ENCODE measurements at places on chromosomes 3 and 15.
A peak's percentile ranks its signal among the peaks of the same experiment; 100 is the strongest.

DNA sequence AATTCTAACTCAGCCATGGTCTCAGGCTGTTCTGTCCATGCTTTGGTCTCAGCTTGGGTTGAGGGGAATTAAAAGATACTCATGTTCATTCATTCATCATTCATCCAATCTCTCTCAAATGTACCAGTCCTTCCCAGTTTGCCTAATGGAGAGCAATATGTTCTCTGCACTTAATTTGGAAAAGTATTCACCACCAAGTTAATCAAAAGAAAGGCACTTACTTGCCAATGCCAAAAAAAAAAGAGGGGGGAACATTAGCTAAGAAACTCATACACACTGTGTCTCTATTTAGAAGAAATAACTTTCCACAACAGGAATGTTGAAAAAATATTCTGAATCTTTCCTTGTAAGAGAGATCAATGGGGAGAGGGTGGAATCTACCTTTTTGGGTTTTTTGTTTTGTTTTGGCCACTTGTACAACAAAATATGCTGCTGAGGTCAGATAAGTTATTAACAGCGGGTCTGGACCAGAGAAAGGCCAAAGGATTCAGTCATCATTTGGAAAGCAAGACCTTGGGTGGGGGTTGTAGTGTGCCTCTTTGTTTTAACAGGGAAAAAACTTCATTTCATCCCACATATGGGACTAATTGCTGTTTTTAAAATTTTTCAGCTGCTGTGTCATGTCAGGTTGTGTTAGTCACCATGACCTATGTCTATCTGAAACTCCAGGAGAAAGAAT, 152.3 kb downstream of the FBN1 start:
- no peak for DNase-seq

DNA sequence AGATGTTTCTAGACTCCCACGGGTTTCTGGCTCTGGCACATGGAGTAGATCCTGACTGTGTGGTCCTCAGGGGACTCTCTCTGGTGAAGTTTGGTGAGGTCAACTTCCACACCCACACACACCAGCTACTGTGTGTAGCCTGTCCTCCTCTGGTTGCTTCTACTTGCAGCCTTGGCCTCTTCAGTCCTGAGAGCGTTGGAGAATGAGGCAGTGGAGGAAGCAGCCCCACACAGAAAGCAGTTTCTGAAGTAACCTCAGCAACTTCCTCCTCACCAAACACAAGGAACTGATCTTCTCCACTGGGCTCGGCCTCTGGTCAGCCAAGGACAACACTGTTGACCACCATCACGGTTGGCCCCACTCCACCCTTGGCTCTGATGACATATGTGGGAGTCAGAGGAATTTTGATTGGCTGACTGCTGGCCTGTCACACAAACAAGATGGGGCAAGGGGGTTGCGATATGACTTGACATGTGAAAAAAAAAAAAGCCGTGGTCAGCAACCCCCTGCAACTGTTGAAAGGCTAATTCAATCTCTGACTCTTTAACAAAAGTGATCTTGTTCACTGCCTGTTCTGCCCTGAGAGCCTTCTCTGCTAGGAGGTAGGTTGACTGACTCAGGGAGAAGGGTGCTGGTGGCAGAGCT, 19.6 kb downstream of the CD86 start:
- DNase-seq, result peak; percentile 35

DNA sequence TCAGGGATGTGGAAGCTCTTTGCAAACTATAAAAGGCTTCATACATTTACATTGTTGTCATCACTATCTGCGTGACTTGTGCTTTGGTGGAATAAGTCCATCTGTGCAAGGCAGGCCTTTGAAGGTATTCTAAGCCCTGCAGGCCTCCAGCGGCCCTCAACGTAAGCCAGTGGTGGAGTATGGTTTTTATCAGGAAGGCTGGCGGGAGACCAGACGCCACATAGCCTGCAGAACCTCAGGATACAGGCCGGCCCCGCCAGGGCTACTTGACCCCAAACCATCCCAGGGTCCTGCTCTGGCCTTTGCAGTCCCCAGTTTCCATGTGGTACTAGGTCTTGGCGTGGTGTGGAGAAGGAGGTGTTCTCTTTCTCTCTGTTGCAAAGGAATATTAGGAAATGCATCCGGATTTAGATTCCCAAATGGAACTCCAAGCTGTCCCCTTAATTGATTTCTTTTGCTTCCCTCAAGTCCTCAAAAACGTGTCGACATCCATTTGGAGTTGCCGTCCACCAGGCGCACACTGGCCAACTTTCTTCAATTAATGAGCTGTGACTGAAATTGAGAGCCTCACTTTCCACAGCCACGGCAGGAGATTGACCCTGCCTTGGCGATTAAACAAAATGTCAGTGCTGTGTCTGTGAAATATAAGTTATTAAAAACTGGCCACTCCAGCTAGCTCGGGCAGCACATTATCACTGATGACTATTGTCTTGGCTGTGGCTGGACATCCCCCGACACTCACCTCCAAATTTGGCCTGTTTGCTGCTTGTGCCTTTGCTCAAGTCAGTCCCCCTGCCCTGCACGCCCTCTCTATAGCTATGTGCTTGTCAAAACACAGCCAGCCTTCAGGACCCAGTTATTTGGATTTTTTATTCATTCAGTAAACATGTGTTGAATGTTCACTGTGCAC, 239.8 kb upstream of the TLE3 start:
- DNase-seq, result no peak

DNA sequence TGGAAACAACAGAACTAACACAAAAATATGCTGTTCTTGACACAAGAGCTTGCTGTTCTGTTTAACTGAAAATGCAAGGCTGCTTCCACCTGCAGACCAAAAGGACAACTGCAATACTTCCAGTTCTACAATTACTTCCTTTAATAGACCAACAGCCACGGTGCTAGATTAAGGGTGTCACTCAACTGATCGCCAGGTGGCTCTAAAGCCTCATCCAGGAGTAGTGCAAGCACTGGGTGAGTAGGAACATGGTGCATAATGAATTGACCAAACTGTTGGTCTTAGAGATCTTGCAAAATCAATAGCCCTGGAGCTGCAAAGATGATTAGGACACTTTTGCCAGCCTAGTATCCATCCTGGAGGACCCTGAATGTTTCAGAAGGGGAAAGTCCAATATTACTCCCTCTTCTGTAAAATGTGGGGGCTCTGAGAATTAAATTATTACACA, 3.6 kb upstream of the CLDN16 start:
- DNase-seq, result no peak

DNA sequence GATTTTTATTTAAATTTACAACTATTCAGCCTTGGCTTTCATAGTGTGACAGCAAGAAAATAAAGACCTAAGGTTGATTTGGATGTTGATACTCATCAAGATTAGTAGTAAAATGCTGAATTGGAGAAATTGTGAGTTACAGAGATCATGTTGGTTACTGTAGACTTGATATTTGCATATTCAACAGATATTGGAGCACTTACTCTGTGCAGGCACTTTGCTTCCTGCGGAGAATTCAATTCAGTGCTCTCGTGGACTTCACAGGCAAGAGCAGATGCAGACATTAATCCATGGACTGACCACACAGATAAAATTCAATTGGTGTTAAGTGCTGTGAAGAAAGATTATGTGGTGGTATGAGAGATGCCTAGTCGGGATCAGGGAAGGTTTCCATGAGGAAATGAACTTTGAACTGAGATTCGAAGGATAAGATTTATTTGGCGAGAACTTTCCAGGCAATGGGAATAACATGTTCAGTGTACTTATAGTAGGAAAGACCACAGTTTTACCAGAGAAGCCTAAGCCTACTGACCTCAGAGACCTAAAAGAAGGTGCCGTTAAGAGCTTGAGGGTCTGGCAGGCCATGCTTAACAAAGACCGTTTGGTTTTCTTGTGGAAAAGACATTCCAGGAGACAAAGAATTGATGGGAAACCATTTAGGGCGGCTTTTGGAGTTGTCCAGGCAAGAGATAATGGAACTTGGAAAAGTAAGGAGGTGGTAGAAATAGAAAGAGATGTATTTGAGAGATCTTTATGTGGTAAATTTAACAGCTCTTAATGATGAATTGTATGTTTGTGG, 4.3 kb downstream of the SELENOT start:
- no peak for DNase-seq

GRCh38 chr3:117084739-117085270, 375.2 kb downstream of the TUSC7 start:
- no peak for DNase-seq
